ENCODE measurements at places on chromosomes 3 and 15. TPM values are rescaled to one million over a fixed set of nuclear protein-coding genes. Genes with fewer than 3 reads are reported as not detected.

Gene CPN2
- polyA plus RNA-seq = 0.09 TPM

Gene NEK11
- 10.5 TPM for polyA plus RNA-seq

Gene DUOXA2
- polyA plus RNA-seq = not detected

- H3K36me3 ChIP-seq = no peaks in the 10 kb centered on the region
- no peak overlapping the region for H3K27ac ChIP-seq
- H3K4me1 ChIP-seq = no peaks in the 10 kb centered on the region
- no peaks in the 10 kb centered on the region for H3K27me3 ChIP-seq
- no peak overlapping the region for H3K4me3 ChIP-seq
These were observed 72.2 kb downstream of the PPCDC start for GRCh38 chr15:75095594-75095993.

DNA sequence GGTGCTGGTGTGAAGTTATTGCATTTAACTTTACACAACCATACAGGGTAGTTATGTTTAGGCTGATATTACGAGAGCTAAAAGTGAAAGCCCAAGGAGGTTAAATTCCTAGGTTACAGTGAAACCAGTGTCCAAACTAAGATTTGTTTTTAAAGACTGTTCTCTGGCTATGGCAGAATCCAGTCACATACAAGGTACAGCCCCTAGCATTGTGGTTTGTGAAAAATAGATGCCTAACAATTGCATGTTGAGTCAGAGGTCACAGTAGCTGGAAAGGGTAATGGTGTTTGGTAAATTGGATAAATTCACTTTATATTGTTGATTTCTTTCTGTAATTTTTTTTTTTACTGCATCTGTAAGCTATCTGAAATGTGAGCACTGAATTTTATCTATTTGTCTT is 614.6 kb upstream of the TBL1XR1 start:
- no peak for DNase-seq
- H3K27ac ChIP-seq = no peak overlapping the region
- H3K4me1 ChIP-seq = no peaks in the 10 kb centered on the region

DNA sequence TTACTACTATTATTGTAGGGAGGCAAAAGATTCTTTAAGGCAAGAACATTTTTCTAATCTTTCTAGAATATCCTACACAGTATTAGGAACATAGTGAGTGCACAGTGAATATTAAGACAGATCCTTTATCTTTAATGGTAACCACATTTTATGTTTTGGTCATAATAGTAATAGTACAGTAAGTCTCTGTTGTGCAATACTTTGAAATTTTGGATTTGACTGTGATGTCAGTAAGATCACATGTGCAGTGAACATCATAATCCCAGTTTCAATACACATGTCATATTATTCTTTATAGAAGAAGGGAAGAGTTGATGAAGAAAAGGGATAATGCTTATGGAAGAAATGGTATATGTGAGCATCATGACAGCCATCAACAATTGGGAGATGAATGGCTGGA is 10.7 kb downstream of the STT3B start:
- H3K36me3 ChIP-seq = peaks cover 3% of the 10 kb centered on the region
- DNase-seq = no peak
- H3K27ac ChIP-seq = no peak overlapping the region

DNA sequence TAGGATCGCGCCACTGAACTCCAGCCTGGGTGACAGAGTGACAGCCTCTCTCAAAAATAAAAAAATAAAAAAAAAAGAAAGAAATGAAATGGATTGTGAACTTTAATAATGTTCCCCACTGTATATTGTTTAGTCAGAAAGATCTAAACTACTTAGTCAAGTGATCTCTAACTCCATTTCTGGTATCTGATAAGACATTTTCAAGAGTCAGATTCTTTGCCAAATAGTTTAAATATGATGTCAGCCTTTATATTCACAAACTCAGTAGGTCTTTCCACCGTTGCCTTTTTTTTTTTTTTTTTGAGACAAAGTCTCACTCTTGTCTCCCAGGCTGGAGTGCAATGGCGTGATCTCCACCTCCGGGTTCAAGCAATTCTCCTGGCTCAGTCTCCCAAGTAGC is 29.0 kb upstream of the OSBPL11 start:
- H3K27me3 ChIP-seq = no peaks in the 10 kb centered on the region
- no peaks in the 10 kb centered on the region for H3K4me1 ChIP-seq
- no peak overlapping the region for H3K4me3 ChIP-seq
- no peak overlapping the region for H3K27ac ChIP-seq
- H3K36me3 ChIP-seq = no peaks in the 10 kb centered on the region

- DNase-seq = no peak
- no peak overlapping the region for H3K27ac ChIP-seq
These were observed 24.0 kb downstream of the CFAP100 start for GRCh38 chr3:126418661-126419131.

GRCh38 chr3:66004244-66004643 is 34.5 kb downstream of the MAGI1 start:
- no peak for DNase-seq
- no peaks in the 10 kb centered on the region for H3K36me3 ChIP-seq
- H3K4me3 ChIP-seq = no peak overlapping the region
- H3K27me3 ChIP-seq = no peaks in the 10 kb centered on the region
- H3K4me1 ChIP-seq = no peaks in the 10 kb centered on the region

DNA sequence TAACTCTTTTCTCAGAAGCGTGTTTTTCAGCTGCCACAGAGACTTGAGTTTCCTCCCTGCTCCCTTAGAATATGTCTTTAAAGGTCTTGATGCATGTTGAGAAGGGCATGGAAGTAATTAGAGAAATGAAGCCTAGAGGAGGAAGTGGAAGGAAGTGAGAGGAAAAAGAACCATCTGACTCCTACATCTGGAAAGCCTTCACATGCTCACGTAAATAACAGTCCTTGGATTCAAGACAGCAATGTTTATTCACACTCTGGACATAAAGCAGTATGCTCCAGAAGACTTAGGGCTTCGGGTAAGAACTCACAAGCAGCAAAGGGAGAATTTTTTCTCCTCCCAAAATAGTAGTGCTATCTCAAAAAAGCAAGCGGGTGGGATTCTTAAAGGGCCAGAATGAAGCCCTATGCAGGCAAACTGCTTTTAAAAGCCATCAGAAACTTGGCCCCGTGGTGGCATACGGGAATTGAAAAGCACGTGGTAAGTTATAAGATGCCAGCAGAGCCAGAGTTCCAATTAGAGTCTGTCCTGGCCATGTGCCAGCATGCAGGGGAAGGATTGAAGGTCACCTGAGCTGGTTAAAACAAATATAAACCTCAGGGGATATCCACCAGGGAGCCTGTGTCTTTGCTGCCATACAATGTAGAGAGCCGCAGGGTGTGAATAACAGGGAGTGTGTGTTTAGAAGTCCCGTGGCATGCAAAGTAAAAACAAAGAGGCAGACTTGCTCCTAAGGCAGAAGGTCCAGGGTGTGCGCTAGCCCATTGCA is 380.8 kb upstream of the NDN start:
- DNase-seq = no peak
- H3K4me3 ChIP-seq = no peak overlapping the region
- no peaks in the 10 kb centered on the region for H3K27me3 ChIP-seq
- no peaks in the 10 kb centered on the region for H3K36me3 ChIP-seq
- H3K4me1 ChIP-seq = peaks cover 8% of the 10 kb centered on the region
- no peak overlapping the region for H3K27ac ChIP-seq

GRCh38 chr3:171343693-171344092 is 116.5 kb downstream of the TNIK start:
- peaks cover 29% of the 10 kb centered on the region for H3K4me1 ChIP-seq
- no peak for DNase-seq
- no peaks in the 10 kb centered on the region for H3K36me3 ChIP-seq
- no peak overlapping the region for H3K4me3 ChIP-seq

DNA sequence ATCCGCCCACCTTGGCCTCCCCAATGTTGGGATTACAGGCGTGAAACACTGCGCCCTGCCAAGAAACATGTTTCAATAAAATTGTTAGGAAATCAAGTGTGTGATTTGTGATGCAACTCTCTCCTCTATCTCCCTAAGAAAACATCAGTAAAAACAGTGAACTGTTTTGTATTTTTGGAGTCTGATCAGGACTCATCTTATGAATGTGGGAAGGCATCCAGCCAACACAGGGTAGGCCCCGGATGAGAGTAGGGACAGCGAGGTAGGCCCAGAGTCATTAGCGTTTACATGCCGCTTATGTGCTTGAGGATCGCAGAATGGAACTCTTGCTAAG is 884 bp upstream of the GLYCTK start:
- H3K4me1 ChIP-seq = peaks cover 45% of the 10 kb centered on the region
- peak overlapping the region; percentile 97 for H3K27ac ChIP-seq
- no peaks in the 10 kb centered on the region for H3K27me3 ChIP-seq
- no peak for DNase-seq
- peak overlapping the region; percentile 81 for H3K4me3 ChIP-seq
- H3K36me3 ChIP-seq = peaks cover 6% of the 10 kb centered on the region
